ENCODE measurements at places on chromosomes 3 and 15.
A peak's percentile ranks its signal among the peaks of the same experiment; 100 is the strongest.

GRCh38 chr3:99503350-99503749, 135.0 kb upstream of the COL8A1 start:
- DNase-seq, result no peak

DNA sequence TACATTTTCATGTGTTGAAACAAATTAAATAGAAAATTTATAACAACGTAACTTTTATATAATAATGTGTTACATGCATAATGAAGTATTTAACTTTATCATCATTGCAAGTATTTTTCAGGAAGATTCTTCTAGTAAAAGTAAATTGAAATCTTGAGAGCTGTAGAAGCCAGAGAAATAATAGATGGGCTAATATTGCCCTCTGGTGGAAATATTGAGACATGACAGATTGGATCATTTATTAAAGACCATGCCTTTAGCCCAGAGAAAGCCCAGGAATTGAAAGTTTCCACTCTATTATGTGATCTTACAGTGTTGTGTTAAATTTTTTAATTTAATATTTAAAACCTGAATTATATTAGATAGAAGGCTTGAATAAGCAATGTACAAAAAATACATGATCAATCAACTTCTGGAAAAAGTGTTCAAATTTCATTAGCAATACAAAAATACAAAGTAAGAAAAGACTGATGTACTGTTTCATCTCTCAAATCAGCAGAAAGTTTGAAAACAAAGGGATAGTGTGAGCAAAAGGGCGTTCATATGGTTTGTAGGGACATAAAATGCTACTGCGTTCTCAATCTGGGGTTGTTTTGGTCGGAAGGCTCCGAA, 52.7 kb upstream of the SPTSSB start:
- DNase-seq, result no peak

DNA sequence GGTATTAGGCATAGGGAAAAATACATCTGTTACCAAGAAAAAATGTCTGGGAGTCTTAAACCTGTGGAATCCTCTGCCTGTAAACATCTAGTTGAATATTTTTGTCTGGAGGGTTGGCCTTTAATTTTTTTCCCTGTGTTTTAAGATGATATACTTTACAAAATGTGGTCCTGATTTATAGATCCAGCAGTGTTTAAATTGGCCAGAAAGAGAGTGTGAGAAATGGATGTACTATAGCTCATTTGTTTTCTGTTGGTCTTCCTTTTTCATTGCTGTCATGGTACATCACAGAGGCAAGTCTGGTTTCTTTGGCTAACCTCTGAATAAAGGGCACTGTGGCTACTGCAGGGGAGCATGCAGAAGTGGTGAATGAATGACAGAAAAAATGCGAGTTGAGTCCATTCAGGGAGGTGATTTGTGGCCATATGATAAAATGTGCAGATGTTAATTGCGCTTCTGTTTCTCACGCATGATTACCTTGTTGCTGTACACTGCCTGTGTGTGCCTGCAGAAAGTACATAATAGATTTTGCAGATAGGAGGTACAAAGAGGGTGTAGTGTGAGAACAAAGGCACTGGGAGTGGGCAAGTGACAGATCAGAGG, 150.0 kb downstream of the NFKBIZ start:
- peak; percentile 17 for DNase-seq

DNA sequence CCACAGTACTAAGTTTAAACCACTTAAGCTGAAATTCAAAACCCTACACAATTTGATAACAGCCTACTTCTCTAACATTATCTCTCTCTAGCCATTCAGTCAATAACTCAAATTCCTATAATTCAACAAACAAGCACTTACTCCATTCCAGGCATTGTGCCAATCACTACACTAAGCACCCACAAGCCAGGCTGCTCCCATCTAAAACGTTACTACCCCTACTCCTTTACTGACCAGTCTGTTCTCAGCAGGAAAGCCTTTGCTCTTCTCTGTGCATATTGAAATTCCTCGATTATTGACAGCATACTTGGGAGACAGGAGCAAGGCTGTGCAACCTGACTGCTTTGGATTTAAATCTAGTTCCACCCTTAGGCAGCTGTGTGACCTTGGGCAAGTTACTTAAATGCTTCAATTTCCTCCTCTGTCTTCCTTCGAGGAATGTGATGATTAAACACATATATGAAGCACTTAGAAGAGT, 177.2 kb upstream of the THBS1 start:
- peak; percentile 59 for DNase-seq

DNA sequence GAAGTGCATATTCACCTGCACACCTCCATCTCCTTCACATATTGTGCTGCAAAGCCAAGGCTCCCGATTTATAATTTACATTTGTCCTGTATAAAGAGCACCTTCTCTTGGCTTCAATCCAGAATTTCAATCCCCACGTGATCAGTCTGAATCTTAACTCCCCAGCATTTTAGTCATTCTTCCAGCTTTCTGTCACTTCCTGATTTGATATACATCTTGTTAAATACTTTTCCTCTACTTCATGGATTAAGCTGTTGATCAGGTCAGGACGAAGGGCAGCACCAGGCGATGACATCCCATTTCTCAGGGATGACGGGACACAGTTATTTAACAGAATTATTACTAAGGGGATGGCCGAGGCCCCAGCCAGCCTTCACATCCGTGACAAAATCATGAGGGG, 212.5 kb downstream of the EPHB1 start:
- no peak for DNase-seq

DNA sequence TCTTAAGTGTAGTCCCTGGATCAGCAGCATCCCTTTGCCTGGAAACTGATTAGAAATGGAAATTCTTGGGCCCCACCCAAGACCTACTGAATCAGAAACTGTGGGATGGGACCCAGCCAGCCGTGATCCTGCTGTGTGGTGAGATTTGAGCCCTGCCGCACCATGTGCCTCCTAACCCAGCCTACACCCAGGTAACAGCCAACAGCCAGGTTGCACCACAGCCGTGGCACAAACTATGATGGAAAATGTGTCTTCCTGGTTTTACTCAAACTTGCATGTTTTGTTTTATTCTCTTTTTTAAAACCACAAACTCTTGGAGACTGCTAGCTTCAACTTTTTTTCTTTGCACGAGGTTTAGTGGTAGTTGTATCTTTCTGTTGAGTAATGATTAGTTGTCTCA, 2.6 kb downstream of the LIMD1 start:
- DNase-seq, result no peak

- no peak for DNase-seq
Observed at GRCh38 chr3:16179771-16180736, 5.6 kb downstream of the GALNT15 start.

DNA sequence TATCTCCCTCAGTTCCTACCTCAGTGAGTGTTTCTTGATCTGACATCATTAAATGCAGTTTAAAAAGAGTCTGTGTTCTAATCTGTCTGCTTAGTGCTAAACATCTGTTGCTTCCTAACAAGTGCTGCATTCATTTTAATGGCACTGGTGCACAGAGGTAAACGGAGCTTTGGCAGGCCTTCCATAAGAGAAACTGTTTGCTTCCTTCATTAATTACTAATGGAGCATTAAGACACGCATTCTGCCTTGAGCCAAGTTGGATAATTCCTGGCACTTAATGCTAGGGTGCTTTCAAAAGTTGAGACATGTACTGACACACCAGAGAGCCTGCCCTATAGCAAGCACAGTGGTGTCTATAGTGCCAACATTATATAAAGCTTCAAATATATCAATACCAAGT, 34.7 kb downstream of the SCG5 start:
- no peak for DNase-seq

- no peak for DNase-seq
Observed at GRCh38 chr3:40207796-40208195, 101.7 kb upstream of the EIF1B start.

DNA sequence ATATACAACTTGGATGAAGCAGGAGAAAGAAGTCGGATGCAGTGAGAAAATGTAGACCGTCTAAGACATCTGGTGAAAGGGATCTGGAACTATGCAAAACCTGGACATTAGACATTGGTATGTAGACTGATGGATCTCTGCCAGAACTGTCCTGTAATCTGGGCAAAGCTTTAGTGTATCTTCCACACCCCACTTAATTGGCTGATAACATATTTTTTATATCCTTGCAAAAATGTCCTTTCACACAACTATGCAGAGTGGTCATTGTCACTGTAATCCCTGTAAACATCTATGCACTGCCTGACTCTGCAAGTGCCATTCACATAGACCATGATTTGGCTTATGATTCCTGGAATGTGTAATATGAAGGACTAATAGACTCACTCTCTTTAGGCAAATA, 163.1 kb downstream of the TUSC7 start:
- DNase-seq, result no peak

GRCh38 chr15:91891788-91892345, 38.4 kb downstream of the SLCO3A1 start:
- DNase-seq, result no peak

DNA sequence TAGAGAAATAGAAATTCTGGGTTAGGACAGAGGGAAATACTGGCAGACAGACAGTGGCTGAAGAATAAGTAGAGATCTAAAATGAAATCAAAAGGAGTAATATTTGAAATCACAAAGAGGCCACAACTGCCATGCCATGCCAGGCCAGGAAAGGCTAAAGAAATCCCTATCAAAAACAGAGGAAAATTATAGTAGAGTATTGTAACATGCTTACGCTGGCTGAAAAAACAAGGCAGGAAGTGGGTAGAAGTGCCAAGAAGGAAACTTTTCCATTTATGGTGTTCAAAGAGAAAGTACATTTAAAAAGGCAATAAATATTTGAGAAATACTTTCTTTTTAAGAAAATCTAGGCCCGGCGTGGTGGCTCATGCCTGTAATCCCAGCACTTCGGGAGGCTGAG, 415.7 kb downstream of the PLCL2 start:
- DNase-seq, result no peak

GRCh38 chr15:95170561-95171380, 939.4 kb downstream of the MCTP2 start:
- no peak for DNase-seq

DNA sequence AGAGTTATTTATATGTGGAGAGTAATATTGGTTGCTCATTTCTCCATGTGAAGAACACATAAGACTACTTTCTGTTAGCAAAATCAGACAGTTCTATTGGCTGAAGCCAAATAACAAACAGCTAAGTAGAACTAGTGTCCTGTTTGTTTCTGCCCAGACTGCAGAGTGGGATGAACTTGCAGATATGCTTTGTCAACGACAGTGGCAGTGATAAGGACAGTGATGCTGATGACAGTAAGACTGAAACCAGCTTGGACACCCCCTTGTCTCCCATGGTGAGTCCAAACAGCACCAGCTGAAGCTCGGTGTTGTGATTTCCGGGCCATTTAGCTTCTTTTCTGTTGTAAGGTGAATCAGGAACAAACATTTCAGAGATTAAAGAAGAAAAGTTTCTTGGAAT, 102.6 kb upstream of the IL12A start:
- no peak for DNase-seq

DNA sequence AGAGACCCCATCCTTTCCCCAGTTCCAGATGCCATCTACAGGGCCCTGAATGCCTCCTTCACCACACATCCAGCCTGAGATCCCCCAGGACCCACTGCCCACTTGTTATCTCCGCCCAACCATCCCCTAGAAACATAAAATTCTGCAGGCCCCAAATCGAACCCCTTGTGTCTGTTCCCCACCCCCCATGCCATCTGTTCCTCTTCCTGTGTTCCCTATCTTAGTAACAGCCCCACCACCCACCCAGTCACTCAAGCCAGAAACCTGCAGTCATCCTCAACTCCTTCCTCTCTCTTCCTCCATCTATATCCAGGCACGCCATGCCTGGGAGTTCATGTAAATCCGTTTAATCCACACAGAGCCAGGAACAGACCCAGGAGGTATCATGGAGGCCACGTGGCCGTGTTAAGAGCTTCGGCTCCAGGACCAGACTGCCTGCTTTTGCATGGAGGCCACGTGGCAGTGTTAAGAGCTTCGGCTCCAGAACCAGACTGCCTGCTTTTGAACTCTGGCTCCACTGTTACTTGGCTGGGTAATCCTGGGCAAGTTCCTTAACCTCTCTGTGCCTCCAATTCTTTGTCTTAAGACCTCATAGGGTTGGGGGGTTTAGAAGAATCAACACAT, 4.8 kb downstream of the CSRNP1 start:
- no peak for DNase-seq

GRCh38 chr3:112539825-112540650, 21.7 kb downstream of the ATG3 start:
- no peak for DNase-seq

DNA sequence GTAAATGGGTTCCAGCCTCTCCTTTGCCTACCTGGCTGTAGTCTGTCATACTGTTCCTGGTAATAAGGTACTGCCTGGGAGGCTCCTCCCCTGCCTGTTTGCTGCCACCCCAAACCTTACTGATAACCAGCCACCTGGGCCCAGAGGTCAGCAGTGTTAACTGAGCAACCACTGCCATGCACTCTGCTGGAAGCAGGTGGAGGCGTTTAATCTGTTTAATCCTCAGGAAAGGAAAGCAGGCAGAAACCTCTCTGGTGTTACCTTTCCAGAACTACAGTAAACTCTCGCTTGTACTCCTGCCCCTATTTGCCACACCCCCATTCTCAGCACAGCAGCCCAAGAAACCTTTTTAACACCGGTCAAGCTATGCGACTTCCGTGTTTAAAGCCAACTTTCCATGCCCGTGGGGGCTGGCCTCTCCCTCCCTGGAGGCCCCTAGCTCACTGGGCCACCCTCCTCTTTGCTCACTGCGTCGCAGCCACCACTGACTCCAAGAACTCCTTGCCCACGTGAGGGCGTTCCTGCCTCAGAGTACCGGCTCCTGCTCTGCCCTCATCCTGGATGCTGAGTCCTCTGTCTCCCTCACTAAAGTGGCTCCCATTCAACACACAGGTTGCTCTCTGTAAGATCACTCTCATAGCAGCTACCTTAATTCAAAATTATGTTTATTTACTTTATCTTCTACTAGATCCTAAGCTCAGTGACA, 8.3 kb downstream of the BDH1 start:
- DNase-seq, result no peak

- DNase-seq, result no peak
Observed at GRCh38 chr15:54803134-54803808, 393.5 kb downstream of the RSL24D1 start.

DNA sequence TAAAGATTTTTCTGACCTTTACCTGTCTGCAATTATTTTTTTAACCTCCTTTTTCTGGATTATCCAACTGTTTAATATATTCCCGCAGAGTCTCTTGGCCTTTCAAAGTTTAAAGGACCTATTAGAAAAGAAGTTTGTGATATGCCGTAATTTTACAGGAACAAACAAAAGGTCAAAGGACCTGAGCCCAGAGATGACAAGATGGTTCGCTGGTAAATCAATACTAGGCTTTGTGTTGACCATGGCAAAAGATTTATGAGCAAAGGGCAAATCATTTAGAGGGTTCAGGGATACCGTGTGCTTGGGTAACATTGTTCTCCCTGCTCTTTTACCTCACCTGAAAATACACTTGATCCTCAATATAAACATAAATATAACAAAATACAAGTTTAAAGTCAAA, 923.5 kb downstream of the ROBO1 start:
- no peak for DNase-seq
